ENCODE measurements at places on chromosomes 2 and 18. TPM values are rescaled to one million over a fixed set of nuclear protein-coding genes. Genes with fewer than 3 reads are reported as not detected.

DES gene
- total RNA-seq = 180 TPM

GPR45 gene
- total RNA-seq = not detected

C2orf78 gene
- total RNA-seq = not detected

VWC2L gene
- not detected for total RNA-seq

ONECUT2 gene
- total RNA-seq = under 0.01 TPM

RAD51AP2 gene
- total RNA-seq = not detected

- no peak for DNase-seq
Measured at GRCh38 chr18:80120932-80121331, 11.9 kb downstream of the ADNP2 start.

- DNase-seq = no peak
Measured at GRCh38 chr2:24342110-24342910, 18.0 kb downstream of the ITSN2 start.

- no peak for DNase-seq
Measured at GRCh38 chr2:159229476-159230144, 56.9 kb downstream of the WDSUB1 start.

DNA sequence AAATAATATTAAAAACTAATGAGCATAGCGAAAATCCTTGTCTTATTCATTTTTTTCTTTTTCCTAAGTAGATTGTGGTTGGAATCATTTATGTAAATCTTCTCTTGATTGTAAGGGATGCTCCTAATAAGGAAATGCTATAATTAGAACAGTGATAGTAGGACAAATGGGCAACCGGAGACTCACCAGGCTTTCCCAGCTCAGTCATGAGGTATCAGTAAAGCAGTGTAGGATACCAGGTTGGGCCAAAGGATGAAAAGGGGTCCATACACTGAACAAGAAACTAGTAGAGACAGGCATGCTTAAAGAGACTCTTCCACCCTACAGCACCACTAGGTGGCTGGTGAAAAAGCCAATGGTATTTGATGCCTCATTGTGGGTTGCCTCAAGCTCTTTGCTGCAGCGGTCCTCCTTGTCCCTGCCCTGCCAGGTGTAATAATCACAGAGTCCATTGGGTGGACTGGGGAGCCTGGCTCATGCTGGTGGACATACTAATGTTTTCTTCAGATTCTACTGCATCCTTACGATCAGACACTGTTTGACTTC lies 71.4 kb upstream of the FAM98A start:
- no peak for DNase-seq

GRCh38 chr2:58769111-58769863 lies 528.2 kb upstream of the FANCL start:
- DNase-seq = no peak

DNA sequence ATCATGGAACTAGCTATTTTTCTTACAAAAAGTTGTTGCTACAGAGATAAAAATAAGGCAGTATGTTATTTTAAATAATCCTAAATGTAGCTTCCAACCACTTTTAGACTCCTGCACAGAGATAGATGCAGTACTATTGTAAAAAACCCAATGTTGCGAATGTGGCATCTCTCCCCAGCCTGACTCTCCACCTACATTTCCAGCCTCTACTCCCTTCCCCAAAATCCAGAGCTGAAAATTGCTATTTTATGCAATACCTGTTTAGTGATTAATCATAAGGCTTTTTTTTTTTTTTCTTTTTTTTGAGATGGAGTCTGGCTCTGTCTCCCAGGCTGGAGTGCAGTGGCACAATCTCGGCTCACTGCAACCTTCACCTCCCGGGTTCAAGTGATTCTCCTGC lies 39.4 kb downstream of the SPRED2 start:
- no peak for DNase-seq

- DNase-seq = no peak
Measured at GRCh38 chr2:38875227-38875575, 533 bp downstream of the DHX57 start.

DNA sequence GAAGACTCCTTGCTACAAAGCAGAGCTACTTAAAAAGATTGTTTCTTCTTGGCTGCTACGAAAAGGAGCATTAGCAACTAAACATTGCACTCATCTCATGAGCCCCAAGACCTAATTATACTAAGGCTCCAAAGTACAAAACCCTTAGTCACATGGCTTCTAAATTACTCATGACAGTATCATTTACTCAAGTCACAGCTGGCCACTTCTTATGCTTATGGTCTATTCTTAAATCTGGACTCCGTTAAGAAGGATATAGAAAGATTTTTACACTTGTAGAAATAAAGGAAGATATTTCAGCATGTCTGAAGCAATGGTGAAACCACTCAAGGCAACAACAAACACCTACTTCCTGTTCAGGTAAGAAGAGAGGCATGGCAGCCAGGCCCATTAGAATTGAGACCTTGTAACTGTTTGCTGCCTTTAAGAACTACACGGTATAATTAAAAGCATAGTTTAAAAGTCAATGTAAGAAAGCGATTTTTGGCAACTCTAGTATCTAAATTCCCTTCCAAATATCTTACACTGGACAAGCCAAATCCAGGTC lies 12.7 kb downstream of the ANKRD44 start:
- DNase-seq = no peak

DNA sequence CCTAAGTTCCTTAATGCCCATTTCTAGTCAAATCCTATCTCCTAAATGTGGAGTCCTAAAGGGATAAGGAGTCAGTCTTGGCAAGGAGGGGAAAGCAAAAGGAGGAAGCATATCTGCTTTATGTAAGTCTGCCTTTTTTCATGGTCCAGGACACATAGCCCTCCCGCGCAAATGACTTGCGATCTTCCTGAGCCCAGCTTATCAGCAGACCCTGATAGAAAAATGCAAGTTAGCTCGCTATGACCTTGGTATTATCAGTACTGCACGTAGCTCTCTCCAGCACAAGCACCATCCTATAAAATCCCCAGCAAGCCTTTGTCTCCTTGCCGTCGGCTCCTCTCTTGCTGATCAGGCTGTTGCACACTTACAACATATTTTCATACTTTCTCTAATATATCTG lies 281.4 kb upstream of the KCNH7 start:
- DNase-seq = no peak

- DNase-seq = no peak
Measured at GRCh38 chr2:113342650-113343049, 63.9 kb upstream of the PAX8 start.

DNA sequence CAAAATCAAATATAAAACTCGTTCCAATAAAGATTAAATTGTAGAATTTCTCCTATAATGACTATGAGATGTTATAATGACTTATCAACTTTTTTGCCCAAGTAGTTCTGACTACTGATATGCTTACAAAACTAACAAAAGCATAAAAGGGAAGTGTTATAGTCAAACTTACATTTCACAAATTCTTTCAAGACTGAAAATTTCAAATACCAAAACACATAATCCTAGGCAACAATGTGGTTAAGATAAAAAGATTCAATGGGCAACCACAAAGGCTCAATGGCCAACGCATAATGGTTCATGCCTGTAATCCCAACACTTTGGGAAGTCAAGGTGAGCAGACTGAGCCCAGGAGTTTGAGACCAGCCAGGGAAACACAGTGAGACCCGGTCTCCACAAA lies 135.7 kb downstream of the USP34 start:
- no peak for DNase-seq

- no peak for DNase-seq
Measured at GRCh38 chr2:221255862-221256261, 316.2 kb downstream of the EPHA4 start.

- no peak for DNase-seq
Measured at GRCh38 chr2:108625186-108625827, 91.0 kb downstream of the LIMS1 start.

- DNase-seq = no peak
Measured at GRCh38 chr2:22946553-22946952, 438.4 kb upstream of the KLHL29 start.

GRCh38 chr2:30796699-30797098 lies 10.5 kb downstream of the CAPN13 start:
- DNase-seq = no peak

GRCh38 chr2:229910147-229910831 lies 11.5 kb downstream of the TRIP12 start:
- no peak for DNase-seq

- no peak for DNase-seq
Measured at GRCh38 chr2:60560734-60561644, 7.5 kb upstream of the BCL11A start.

- no peak for DNase-seq
Measured at GRCh38 chr18:76405280-76405679, 89.8 kb downstream of the ZNF516 start.

DNA sequence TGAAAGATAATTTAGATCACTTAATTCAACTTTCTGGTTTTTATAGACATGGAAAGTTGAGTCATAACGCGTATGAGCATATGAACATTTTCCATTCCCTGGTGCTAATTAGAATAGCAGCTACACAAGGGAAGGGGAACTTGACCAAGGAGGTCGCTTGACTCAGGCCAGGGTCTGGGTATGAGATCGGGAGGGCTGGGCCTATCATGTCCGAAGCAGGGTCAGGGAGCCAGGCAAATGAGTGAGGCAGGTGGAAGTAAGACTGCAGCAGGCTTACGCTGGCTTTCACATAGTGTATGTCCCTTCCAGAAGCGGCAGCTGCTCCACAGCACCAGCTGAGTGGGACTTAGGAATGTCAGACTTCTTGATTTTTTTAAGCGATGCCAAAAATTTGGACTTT lies 14.7 kb downstream of the RALB start:
- no peak for DNase-seq

- DNase-seq = no peak
Measured at GRCh38 chr2:8268172-8268783, 413.6 kb upstream of the ID2 start.

All from omental fat pad (tissue), 4 donors.